ENCODE measurements at places on chromosomes 5 and 9. TPM values are rescaled to one million over a fixed set of nuclear protein-coding genes. Genes with fewer than 3 reads are reported as not detected.
A peak's percentile ranks its signal among the peaks of the same experiment; 100 is the strongest.

Gene CTXN3
- not detected for total RNA-seq

Gene ZDHHC11B
- total RNA-seq: 0.55 TPM

Gene GABRA6
- not detected for total RNA-seq

Gene POLR3G
- total RNA-seq: 15.1 TPM

Gene ADGRV1
- total RNA-seq: 0.33 TPM

Gene ARID3C
- 0.44 TPM for total RNA-seq

Gene LCN2
- total RNA-seq: not detected

GRCh38 chr9:86093788-86094555 lies 5.4 kb downstream of the GOLM1 start:
- DNase-seq: no peak
- H3K4me3 ChIP-seq: no peak overlapping the region
- peaks cover 5% of the 10 kb centered on the region for H3K4me1 ChIP-seq
- H3K36me3 ChIP-seq: no peaks in the 10 kb centered on the region

GRCh38 chr9:115328228-115328627 lies 210.3 kb upstream of the TNC start:
- H3K27ac ChIP-seq: no peak overlapping the region
- DNase-seq: no peak
- H3K4me1 ChIP-seq: no peaks in the 10 kb centered on the region
- no peaks in the 10 kb centered on the region for H3K36me3 ChIP-seq

- H3K4me1 ChIP-seq: peaks cover 45% of the 10 kb centered on the region
- H3K36me3 ChIP-seq: peaks cover 3% of the 10 kb centered on the region
- H3K4me3 ChIP-seq: peak overlapping the region; percentile 87
- peak overlapping the region; percentile 99 for H3K27ac ChIP-seq
- DNase-seq: no peak
- no peaks in the 10 kb centered on the region for H3K27me3 ChIP-seq
Observed at GRCh38 chr9:120841930-120842684, 615 bp downstream of the PSMD5 start.

- H3K4me3 ChIP-seq: no peak overlapping the region
- H3K36me3 ChIP-seq: peaks cover 19% of the 10 kb centered on the region
- no peaks in the 10 kb centered on the region for H3K27me3 ChIP-seq
- H3K4me1 ChIP-seq: peaks cover 19% of the 10 kb centered on the region
Observed at GRCh38 chr9:127806871-127807270, 4.2 kb downstream of the FPGS start.

DNA sequence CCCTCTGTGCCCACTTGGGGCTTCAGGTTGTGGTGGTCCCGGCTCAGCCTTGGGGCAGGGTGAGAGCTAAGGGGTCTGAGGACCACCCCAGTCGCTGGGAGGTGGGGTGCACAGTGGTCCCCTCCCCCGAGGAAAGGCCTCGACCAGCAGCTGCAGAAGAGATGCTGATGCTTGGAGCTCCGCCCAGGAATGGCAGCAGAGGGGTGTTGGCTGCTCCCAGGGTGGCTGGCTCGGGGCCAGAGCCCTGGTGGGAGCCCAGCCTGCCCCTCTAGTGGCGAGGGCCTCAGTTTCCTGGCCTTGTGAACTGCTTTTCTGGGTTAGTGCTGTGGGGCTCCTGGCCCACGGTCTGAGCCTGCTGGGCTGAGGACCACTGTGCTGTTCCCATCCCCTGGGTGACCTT lies 1.2 kb downstream of the DIPK1B start:
- no peaks in the 10 kb centered on the region for H3K27me3 ChIP-seq
- no peak for DNase-seq
- no peak overlapping the region for H3K27ac ChIP-seq
- no peaks in the 10 kb centered on the region for H3K4me1 ChIP-seq
- H3K36me3 ChIP-seq: no peaks in the 10 kb centered on the region

DNA sequence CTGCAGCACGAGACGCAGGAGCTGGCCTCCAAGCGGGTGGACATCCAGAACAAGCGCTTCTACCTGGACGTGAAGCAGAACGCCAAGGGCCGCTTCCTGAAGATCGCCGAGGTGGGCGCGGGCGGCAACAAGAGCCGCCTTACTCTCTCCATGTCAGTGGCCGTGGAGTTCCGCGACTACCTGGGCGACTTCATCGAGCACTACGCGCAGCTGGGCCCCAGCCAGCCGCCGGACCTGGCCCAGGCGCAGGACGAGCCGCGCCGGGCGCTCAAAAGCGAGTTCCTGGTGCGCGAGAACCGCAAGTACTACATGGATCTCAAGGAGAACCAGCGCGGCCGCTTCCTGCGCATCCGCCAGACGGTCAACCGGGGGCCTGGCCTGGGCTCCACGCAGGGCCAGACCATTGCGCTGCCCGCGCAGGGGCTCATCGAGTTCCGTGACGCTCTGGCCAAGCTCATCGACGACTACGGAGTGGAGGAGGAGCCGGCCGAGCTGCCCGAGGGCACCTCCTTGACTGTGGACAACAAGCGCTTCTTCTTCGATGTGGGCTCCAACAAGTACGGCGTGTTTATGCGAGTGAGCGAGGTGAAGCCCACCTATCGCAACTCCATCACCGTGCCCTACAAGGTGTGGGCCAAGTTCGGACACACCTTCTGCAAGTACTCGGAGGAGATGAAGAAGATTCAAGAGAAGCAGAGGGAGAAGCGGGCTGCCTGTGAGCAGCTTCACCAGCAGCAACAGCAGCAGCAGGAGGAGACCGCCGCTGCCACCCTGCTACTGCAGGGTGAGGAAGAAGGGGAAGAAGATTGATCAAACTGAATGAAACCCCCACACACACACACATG lies 654 bp downstream of the PURA start:
- H3K27ac ChIP-seq: peak overlapping the region; percentile 74
- peak overlapping the region; percentile 81 for H3K4me3 ChIP-seq
- peak; percentile 64 for DNase-seq
- no peaks in the 10 kb centered on the region for H3K36me3 ChIP-seq

- DNase-seq: no peak
- no peaks in the 10 kb centered on the region for H3K27me3 ChIP-seq
- H3K27ac ChIP-seq: no peak overlapping the region
- no peak overlapping the region for H3K4me3 ChIP-seq
- H3K4me1 ChIP-seq: no peaks in the 10 kb centered on the region
Observed at GRCh38 chr5:4019841-4020240, 424.2 kb downstream of the IRX1 start.

DNA sequence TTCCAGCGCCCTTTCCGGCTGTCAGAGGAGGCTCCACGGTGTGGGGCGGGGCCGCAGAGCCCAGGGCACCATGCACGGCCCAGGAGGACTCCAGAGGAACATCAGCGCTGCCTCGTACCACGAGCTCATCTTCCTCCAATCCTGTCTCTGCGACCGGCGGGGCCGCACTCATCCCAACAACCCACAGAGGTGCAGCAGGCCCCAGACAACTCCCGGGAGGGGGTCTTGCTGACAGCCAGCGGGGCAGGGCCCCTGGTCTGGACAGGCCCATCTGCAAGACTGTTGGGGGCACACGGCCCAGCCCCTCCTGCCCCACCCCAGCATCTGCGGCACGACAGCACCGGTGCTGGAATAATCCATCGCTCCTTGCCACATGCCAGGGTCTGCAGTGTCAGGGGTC lies 88.8 kb downstream of the OLFM1 start:
- no peaks in the 10 kb centered on the region for H3K4me1 ChIP-seq
- H3K36me3 ChIP-seq: no peaks in the 10 kb centered on the region
- no peak for DNase-seq
- no peak overlapping the region for H3K4me3 ChIP-seq

DNA sequence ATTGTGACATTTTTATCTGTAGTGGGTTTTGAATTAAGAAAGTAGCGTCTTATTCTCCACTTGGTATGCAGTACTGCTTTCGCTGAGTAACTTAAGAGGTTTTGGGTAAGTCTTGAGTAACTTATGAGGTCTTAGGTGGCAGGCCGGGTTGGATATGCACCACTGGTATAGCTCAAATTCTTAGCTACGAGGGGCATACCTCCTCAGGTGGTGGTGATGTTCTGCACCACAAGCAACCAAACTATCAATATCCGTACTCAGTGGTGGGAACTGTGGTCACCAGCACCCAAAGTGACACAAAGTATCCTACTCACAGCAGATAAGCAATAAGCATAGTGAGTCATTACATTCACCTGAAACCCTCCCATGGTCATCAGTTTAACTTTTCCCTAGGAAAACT lies 13.7 kb downstream of the SMC2 start:
- H3K36me3 ChIP-seq: no peaks in the 10 kb centered on the region
- H3K4me3 ChIP-seq: no peak overlapping the region
- no peak for DNase-seq
- no peaks in the 10 kb centered on the region for H3K27me3 ChIP-seq

DNA sequence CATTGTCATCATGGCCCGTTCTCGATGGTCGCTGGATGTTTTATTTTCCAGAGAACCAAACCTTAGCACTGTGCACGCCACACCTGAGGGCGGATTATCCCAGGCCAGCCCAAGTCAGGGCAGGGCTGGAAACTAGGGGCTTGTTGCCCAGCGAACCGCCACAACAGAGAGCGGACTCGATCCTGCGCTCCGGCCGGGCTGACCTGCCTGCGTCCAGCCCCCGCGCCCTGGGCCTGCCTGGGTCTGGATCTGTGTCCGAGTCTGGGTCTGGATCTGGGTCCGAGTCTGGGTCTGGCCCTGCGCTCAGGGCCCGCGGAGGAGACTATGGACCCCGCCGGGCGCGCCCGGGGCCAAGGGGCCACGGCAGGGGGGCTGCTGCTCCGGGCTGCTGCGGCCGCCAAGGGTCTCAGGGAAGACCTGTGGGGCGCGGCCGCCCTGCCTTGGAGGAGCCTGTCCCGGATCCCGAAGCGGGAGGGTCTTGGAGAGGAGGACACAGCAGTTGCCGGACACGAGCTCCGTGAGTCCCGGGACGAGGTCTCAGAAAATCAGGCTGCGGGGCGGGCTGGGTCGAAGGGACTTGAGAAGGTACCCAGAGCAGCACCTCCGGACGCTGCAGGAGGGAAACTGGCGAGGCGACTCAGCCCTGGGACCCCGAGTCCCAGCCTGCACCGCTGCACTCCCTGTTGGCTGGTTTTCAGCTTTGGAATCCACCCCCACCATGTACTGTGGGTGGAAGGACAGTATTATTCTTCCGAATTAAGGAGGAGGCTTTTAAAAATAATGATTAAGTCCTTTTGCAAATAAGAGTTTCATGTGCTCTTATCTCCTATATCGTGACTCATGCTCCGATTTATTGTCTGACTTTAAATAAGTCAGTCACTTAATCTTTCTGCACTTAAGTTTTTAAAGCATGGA lies at the start of gene ANKDD1B:
Gene ANKDD1B, plus strand, starts transcription at position 143 of the 915 bp plus-strand sequence. Its CDS starts 182 bp downstream, at position 325.
- peaks cover 5% of the 10 kb centered on the region for H3K4me1 ChIP-seq
- no peak within 1 kb of the TSS for H3K4me3 ChIP-seq
- no peaks in the 10 kb centered on the region for H3K36me3 ChIP-seq
- DNase-seq: no peak
- no peak within 1 kb of the TSS for H3K27ac ChIP-seq

DNA sequence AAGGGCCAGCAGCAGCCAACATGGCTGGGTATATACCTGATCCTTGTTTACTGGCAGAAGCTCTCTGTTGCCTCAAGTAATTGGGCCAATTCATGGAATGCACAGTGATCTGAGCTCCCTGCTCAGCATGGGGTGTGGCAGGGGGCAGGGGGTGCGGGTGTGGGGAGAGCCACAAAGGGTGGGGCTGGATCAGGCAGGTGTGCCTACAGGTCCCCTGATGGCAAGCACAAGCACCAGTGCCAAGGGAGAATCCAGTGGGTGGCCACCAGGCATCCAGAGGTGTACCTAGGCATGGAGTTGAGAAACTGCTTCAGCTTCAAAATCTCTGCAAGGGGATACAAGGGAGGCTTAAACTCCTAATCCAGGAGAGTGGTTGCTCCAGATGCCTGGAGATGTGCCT lies 235.8 kb upstream of the TLE4 start:
- no peaks in the 10 kb centered on the region for H3K27me3 ChIP-seq
- no peak overlapping the region for H3K4me3 ChIP-seq
- no peaks in the 10 kb centered on the region for H3K36me3 ChIP-seq
- H3K27ac ChIP-seq: no peak overlapping the region
- no peaks in the 10 kb centered on the region for H3K4me1 ChIP-seq

GRCh38 chr9:114100536-114100935 lies 1.4 kb upstream of the KIF12 start:
- H3K27me3 ChIP-seq: peaks cover 9% of the 10 kb centered on the region
- H3K4me3 ChIP-seq: no peak overlapping the region
- no peak for DNase-seq
- no peaks in the 10 kb centered on the region for H3K36me3 ChIP-seq

GRCh38 chr5:69000216-69000919 lies 93.4 kb upstream of the SLC30A5 start:
- no peaks in the 10 kb centered on the region for H3K36me3 ChIP-seq
- H3K4me1 ChIP-seq: no peaks in the 10 kb centered on the region
- H3K27ac ChIP-seq: no peak overlapping the region
- DNase-seq: no peak
- peaks cover 2% of the 10 kb centered on the region for H3K27me3 ChIP-seq

DNA sequence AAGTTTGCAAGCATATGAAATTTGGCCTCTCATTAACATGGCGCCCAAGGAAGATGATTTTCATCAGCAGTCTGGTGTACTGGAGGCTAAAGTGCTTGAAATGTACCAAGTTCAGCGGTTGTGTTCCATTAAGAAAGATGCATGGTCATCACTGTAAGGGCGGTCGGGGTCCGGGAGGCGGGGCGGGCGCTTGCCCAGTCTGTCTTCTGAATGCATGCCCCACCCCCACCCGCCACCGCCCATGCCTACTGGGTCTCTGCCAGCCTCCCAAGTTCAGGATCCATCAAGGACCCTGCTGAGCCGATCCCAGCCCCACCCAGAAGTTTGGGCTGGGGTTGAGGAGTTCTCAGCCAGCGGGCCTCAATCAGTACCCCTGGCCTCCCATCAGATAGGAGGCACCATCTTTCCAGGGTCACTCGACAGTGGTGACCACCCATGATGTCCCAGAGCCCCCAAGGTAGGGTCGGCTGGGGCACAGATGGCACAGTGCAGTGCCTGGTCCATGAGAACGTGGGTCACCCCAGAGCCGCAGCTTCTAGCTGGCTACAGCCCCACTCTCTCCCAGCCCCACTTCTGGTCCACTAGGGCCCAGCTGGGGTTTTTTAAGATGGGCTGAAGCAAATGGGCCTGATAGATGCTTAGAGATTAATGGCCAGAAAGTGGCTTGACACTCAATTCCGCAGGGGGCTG lies 24.4 kb upstream of the PRDM12 start:
- H3K4me1 ChIP-seq: no peaks in the 10 kb centered on the region
- no peaks in the 10 kb centered on the region for H3K36me3 ChIP-seq
- no peak overlapping the region for H3K4me3 ChIP-seq
- H3K27ac ChIP-seq: no peak overlapping the region
- no peak for DNase-seq
- H3K27me3 ChIP-seq: no peaks in the 10 kb centered on the region

All from CD8-positive, alpha-beta memory T cell (primary cell).